ENCODE measurements at places on chromosomes 7 and 10.

- no peak for DNase-seq
These were observed 439.6 kb downstream of the GRID1 start for GRCh38 chr10:85926986-85927385.

GRCh38 chr7:127769696-127770400, 117.9 kb downstream of the SND1 start:
- DNase-seq, result no peak

- no peak for DNase-seq
These were observed 98.2 kb downstream of the PRLHR start for GRCh38 chr10:118497227-118497626.

- DNase-seq, result no peak
These were observed 65.1 kb upstream of the ITGA8 start for GRCh38 chr10:15784662-15785300.

- DNase-seq, result no peak
These were observed 11.2 kb upstream of the CXCL12 start for GRCh38 chr10:44395902-44396670.

DNA sequence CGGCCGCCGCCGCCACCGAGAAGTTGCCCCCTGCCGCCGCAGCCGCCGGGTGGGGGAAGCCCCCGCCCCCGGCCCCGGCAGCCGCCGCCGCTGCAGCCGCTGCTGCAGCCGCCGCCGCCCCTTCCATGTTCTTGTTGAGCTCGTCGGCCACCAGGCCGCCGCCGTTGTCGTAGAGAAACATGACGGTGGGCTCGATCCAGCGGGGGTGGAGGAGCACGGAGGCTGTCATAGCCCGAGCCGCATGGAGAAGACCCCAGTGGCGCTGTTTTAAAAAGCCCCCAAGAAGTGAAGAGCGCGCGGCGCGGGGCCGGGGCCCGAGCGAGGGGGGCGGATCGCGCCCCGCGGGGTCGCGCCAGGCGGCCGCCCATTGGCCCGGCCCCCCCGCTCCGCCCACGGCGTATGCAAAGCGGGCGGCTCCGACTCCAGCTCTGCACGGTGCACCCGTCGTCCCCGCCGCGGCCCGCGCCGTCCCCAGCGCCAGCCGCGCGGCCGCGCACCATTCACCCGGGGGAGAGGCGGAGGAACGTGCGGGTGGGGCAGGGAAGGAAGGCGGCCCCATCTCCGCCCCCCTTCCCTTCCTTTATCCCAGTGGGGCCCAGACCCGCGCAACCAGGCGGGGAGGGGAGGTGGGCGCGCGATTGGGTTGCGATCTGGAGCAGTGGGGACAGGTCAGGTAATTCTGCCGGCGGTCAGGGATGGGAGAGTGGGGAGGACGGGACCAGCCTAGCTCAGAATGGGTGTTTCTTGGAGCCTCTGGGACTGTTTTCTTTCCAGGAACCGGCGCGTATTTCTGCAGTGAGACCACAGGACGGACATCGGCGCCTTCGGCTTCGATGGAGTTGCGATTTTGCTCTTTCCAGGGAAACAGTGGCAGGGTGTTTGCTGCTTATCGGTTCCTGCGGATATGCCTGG, at the start of gene HOXA13:
TSS of gene HOXA13 (minus strand) at position 243 of the 912 bp plus-strand sequence. CDS start at position 229, 14 bp downstream.
- no peak for DNase-seq

DNA sequence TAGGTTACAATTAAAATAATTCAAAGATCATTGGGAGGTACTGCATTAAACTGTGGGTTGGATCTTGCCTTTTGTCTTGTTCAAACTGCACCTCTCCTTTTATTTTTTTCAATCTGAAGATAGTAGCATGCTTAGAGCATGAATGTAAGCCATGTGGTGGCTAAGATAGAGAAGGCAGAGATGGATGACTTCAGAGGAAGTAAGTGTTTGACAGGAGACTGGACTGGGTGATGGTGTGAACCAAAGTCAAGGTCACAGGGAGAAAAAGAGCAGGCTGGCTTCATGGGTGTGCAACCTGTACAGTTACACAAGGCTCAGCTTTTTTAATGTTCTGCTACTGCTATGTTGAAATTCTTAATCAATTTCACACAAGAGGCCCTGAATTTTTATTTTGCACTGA, 85.6 kb downstream of the ZEB1 start:
- DNase-seq, result no peak

GRCh38 chr10:101287997-101288635, 58.9 kb upstream of the LBX1 start:
- DNase-seq, result no peak

- DNase-seq, result peak; percentile 5
These were observed 1.7 kb downstream of the DPY19L1 start for GRCh38 chr7:35035511-35035961.

DNA sequence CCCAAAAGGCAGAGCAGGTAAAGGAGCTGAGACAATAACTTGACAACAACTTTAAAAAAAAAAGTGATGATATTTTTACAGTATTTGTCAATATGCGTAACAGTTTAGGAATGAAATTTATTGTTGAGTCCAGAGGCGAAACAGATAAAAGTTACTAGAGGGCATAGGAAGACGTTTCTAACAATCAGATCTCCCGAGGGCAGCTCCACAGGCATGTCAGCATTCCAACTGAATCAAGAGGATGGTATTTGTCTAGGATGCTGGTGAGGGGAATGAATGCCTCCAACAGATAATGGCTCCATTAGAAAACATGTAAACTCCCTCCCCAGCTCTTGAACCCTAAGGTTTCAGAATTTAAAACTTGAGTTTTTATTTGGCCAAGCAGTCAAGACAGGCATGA, 733.9 kb upstream of the SORCS1 start:
- DNase-seq, result no peak

- peak; percentile 60 for DNase-seq
These were observed 26.4 kb downstream of the HIF1AN start for GRCh38 chr10:100562008-100562672.

DNA sequence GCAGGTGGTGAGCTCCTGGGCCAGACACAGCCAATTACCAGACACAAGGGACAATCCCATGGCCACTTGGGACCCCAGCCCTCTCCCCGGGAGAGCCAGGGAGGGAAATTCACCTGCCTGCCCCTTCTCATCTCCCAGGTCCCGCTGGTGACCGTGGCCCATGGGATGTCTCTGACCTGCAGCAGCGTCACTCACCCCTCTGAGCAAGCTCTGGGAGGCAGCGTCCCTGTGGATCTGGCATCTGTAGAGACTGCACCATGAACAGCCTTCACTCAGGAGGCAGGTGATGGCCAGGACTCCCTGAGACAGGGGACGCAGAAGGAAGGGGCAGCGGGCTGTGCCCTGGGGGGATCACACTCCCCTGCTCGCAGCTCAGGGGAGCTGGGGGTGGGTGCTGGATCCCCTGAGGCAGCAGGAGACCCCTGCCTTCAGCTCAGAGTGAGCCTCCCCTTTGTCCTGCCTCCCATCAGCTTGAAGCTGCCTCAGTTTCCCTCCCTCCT, 90.8 kb downstream of the FOXL3 start:
- no peak for DNase-seq

DNA sequence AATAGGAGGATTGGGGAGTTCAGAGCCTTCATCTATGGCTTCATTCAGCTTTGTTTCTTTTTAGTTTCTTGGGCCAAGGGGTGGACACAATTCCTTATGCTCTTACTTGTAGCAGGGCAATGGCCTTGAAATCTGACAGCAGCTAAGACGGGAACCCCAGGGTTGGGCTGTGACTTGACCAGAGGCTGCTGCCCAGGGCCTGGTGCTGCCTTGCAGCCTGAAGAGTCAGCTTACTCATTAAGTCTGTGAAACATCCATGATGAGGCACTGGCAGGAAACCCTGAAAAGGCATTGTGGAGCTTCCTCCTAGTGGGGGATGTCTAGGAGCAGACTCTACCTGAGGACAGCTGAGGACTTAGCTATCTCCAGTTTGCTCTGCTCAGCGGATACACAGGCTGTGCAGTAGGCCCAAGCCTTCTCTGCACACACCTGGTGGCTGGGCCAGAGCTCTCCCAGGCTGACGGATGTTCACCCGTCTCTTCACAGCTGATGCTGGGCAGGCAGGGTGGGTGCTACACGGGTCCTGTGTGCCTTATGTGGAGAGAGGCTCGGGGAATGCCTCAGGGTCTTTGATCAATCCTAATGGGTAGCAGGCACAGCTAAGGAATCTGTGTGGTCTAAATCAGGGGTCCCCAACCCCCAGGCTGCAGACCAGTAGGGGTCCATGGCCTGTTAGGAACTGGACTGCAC, 17.8 kb downstream of the CXCL12 start:
- no peak for DNase-seq

DNA sequence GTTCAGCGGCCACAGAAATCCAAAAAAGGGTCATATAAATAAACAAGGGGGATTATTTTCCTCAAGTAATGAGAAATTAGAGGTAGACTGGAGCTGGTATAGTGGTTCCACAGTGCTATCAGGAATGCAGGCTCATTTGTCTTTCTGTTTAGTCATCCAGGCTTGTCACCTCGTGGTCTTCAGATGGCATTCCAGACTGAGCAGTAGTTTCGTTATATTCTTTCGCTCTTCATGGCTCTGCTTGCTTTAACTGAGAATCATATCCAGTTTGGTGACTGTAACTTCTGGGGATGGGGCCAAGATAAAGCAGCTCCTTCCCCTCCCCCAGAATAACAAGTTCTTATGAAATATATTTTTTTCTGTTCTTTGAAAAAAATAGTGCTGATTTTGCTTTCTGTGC, 9.5 kb downstream of the ANKIB1 start:
- no peak for DNase-seq

- no peak for DNase-seq
These were observed 25.0 kb downstream of the SPAG6 start for GRCh38 chr10:22370320-22370719.

DNA sequence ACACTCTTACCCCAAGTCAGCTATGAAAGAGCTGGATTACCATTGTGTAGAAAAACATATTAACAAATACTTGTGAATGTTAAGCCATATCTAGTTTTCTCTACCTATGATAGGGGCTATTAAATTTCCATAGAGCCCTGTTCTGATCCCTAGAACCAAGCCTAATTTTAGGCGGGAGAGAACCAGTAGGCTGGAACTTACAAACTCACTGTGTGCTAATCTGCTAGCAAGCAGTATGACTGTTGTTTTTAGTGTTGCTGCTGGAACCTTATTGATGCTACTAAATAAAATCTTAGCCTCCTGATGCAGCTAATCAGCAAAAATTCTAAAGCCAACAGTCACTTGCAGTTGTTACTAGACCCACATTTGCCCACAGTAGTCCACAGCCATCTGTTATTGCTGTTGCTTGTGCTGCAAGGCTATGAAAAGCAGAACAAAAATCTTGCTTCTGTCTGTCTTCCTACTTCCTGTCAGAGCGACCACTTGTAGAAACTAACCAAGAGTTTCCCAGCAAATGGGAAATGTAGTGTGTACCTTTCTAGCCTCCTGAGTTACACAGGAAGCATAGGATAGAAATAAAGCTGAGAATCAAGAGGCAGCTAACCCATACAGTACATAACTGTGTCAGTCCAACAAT, 368.4 kb downstream of the ARL4A start:
- no peak for DNase-seq

DNA sequence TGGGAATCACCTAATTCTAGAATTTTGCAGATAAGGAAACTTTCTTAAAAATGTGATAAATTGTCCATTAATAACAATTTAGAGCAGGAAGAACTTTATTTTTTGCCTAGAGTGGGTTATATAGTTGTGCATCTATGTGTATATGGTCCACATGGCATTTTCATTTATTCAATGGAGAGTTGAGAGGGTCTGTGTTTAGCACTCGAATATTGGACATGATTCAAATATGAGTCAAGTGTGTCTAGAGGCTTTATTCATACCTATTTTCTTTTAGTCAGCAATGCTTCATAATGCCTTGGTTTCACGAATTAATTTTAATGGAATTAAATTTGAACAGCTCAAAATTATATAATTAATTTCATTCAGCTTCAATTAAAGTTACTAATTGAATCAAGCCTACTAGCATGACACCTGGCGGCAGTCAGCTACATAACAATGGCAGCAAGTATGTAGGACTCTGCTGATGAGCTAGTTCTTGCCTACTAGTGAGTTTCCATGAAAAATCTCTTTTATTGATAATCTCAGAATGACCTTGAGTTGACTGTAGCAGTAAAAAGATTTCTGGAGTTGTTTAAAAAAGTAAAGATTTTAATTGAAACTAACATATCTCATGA, 17.7 kb downstream of the MDFIC start:
- no peak for DNase-seq

DNA sequence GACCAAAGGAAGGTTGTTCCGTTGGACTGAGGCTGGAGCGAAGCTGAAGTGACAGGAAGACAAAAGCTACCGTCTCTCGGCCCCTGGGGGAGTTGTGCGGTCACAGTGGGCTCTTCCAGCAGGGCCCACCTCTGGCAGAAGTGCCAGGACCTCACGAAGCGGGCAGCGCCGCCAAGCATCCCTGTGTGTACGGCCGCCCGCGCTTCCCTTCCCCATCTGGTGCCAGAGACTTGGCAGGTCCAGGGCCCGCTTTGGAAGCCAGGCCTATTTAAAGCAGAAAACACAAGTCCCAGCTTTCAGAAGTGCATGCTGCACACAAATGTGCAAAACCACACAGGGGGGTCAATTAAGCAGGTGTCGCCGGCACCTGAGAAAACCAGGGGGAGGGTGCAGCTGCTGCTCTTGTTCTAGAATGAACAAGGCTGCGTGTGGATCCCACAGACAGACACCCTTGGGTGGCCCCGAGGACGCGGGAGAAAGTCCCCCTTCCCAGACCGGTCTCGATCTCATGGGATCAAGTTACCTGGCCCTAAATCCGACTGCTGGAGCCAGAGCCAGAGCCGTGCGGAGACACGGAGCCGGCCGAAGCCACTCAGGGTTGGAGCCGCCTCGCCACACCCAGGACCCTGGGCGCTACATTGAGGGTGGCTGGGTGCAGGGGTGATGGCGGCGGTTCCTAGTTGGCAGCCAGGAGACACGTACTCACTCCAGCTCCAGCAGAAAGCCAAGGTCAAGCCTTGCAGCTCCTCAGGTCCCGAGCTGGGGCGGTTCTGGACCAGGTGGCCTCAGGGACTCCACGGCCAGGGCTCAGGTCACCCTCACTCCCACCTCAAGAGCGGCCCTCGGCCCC, 51.8 kb upstream of the PPP2R2D start:
- no peak for DNase-seq

DNA sequence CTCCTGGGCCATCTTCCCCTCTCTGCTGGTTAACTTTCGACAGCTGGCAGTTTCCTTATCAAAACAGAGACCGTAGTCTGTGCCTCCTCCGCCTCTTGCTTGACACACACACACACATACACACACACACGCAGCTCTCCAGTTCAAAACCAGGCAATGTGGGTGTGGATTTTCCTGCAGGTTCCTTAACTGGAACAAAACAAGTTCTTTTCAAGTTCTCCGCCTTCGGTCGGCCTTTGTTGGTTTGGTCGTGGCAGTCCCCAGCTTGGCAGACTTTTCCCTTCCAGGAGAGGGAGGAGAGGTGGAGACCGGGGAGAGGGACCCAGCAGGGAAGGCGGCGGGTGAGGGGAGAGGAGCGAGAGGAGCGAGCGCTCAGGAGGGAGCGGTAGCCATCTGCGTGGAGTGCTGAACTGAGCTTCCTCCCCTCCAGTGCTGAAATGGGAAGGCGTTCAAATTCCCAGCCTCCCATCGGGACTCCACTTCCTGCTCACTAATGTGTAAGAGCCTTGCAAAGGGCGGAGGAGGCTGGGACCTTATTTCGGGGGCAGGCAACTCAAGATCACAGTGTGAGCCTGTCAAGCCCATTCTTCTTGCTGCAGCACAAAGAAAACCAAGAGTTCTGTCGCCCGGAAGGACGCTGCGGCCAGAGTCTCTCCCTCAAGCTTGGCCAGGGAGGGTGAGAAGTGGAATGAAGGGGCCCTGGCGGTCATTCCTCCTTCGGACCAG, 120.6 kb downstream of the PRPF18 start:
- no peak for DNase-seq

GRCh38 chr7:67773081-67773480, 776.4 kb downstream of the TYW1 start:
- no peak for DNase-seq
